ENCODE measurements at places on chromosomes 16 and 17.

DNA sequence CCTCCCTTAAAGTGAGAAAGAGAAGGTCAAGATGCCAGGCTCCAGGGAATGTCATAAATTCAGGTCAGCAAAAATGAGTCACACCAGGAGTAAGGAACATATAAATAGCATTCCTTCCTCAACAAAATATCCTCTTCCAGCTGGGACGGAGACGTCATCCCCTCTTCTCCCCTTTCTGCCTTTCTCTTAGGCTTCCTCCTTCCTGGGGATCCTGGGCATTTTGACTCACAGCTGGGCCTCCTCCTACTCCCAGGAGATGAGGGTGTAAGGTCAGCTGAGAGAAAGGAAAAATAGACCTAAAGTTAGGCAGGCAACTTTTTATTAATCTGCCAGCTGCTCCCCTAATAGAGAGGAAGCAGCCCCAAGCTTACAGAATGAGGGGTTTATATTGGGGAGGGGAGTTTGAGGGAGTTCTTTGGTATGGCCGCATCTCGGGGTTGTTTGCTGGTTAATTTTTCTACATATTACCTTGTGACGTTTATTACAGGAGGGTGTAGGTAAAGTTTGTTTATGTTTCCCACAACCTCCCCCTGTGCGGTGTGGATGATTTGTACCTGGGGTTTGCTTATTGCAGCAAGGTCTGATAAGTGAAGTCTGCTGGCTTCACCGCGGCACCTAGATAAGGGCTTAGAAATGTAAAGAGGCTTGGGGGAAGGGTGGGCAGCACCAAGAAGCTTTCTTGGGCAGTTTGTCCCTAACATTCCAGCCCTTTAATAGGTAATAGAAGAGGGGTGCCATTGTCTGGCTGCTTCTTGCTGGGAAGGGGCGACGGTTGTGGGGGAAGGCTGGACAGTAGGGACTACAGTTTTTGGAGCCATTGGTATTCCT, 7.1 kb upstream of the ZNF747 start:
- no peak for DNase-seq

- DNase-seq, result no peak
Observed at GRCh38 chr16:87324411-87325275, 7.5 kb upstream of the C16orf95 start.

GRCh38 chr17:75824050-75824552, 20.1 kb downstream of the UNC13D start:
- no peak for DNase-seq

DNA sequence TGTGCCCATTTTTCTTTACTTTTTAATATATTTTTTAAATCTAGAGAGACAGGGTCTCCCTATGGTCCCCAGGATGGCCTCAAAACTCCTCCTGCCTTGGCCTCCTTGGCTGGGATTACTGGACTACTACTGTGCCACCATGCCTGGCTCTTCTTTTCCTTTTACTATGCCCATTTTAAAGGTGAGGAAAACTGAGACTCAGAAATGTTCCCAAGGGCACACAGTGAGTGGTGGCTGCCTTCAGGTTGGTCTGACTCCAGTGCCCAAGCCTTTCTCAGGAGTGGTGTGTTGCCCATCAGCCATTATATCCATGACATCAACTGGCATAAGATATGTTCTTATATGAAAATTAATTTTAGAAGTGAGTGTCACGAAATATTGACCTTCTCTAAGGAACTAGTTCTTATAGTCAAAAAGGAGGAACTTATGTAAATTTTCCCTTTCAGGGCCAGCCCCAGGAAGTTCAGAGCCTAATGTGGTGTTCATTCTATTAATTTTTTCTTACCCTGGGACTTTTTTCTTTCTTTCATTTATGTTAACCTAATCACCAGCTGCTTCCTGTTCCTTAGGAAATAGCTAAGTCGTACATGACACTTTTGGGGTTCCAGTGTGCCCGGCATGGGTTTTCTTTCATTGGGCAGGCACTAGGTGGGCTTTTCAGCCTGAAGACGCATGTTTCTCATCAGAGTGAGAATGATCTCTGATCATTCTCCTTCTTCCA, 17.9 kb upstream of the SPN start:
- DNase-seq, result no peak

DNA sequence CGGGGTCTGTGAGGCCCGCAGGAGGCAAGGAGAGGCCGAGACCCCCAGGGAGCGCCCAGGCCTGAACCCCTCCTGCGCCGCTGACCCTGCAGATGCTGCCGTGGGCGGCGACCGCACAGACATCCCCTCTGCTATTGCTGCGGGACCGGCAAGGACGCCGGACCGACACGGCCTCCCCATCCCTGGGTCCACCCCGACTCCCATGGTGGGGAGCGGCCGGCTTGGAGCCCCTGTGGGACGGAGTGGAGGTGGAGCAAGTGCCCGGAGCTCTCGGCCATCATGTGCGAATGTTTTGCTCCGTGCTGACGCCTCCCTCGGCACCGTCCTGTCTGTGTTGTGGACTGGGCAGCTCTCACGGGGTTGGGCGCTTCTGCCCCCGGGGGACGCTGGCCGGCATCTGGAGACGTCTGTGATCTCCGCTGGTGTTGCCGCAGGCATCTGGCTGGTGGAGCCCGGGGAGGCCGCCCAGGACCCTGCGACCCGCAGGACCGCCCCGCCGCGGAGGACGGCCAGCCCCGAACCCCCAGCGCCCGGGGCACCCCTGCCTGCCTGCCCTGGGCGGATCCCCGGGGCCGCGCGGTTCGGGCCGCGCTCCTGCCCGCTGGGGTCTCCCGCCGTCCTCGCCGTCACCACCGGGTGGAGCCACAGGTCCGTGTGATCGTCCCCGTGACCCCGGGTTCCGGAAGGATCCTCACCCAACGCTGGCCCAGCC, 12.8 kb upstream of the GNG13 start:
- no peak for DNase-seq

- no peak for DNase-seq
Observed at GRCh38 chr17:81117672-81118198, 47.6 kb upstream of the PVALEF start.

DNA sequence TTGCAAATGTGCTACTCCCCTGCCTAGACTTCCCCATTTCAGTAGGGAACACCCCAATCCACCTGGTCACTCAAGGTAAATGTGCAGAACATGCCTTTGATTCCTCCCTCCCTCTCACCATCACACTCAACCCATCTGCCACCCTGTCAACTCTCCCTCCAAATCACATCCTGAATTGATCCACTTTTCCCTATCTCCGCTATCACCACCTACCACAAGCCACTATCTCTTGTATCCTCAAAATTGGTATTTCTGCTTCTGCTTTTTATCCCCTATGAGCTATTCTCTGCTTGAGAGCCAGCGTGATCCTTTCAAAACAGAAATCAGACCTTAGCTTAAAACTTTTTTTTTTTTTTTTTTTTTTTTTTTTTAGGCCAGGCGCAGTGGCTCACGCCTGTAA, 5.4 kb upstream of the NOL11 start:
- DNase-seq, result no peak
